Kasumi-1 (cell line): ENCODE measurements at places on chromosomes 7 and 10.

DNA sequence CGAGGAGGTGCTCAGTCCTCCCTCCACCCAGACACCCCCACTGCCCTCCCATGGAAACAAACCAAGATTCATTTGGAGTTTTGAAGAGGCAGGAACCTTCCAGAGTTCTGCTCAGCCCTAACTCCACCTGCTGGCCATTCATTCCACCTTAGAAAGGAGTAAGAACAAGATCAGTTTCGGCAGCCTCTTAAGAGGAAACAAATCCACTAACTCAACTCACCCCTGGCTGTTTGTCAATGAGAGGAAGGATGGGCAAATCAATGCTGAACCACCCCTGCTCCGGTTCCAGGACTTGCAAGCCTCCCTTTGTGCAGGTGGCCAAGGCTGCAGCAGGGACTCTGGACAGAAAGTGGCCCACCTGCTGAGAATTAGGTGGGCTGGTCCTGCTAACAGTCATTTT is 26.2 kb downstream of the CCDC3 start:
- no peak for DNase-seq

DNA sequence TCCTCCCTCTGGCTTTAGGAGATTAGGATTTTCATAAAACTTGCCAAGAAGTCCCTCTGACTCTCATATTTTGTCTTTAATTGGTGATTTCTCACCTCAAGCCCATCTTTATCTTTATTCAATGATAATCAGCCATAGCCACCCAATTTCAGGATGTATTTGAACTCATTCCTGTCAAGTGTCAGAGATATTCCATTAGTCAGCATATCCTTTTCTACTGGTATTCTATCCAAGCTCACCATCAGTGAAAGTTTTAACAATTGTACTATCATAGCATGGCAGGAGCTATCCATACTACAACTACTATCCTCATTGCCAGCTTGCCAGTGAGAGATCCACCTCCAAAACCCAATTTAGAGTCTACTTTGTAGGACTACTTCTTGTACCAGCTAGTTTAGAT is 114.6 kb downstream of the GNAI1 start:
- no peak for DNase-seq

GRCh38 chr7:1941464-1942242 is 271.6 kb downstream of the ELFN1 start:
- no peak for DNase-seq

- DNase-seq: peak; percentile 57
Observed at GRCh38 chr7:151276666-151277590, 28.4 kb upstream of the SMARCD3 start.

DNA sequence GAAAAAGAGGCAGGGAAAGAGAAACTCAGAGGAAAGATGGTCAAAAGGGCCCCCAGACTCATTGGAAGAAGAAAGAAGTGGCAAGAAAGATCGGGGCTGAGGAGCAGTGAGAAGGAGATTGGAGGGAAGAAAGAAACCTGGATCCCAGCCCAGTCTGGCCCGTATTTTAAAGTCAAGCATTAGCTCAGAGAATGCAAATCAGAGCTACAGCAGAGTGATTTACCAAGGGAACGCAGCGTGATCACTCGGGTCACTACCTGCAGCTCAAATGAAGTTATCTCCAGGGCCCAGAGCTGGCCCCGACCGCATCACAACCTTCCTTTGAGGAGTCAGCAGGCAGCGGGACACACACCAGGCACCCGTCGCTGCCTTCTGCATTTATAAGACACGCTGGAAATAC is 72.8 kb downstream of the CARD11 start:
- no peak for DNase-seq

- no peak for DNase-seq
Observed at GRCh38 chr10:76759681-76760080, 877.9 kb downstream of the KCNMA1 start.

DNA sequence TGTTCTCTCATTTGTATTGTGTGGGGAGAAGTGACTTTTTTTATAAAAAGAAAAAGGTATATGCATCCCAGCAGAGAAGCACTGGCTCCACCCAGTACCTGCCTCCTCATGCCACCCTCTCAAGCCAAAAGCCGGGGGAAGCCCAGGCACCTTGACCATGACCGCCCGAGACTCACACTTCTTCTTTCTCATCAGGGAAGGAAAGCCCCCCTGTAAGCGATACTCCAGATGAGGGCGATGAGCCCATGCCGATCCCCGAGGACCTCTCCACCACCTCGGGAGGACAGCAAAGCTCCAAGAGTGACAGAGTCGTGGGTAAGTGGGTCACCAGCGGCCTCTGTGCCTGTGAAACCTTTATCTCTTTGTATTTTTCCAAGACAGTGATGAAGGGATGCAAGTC is 22.9 kb downstream of the IKZF1 start:
- no peak for DNase-seq

DNA sequence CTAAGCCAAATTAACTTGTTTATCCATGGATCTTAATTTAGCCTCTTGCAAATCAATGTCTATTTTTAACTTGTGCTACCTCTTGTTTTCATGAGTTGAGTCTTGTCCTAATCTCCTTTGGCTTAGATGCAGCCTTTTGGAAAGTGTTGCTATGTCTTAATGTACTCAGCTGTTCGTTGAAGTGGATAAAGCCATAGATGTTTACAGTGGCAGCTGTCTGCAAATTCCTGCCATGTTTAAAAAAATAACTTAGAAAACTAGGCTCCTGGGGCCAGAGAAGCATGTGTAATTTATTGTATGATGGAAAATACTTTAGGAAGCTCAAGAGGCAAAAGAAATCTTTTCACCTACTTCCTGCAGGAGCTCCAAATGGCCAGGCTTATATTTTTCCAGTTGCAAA is 253.1 kb upstream of the RHOBTB1 start:
- no peak for DNase-seq

GRCh38 chr10:90856964-90857634 is 740 bp downstream of the HTR7 start:
- DNase-seq: no peak

DNA sequence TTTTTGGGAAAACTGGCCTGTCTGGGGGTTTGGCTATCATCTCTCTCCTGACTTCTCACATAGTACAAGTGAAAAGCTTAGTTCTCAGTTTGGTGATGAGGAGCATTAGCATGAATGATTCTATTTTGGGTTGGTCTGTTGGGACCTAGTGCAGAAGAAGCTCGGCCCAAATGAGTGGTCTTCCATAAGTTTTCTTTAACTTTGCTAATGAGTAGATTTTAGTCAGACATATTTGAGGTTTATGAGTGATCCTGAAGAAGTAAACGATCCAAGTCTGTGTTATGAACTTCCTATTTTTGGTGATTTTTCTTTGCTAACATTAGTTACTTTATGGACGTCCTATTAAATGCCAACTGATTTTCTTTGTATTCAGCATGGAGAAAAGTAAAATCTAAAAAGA is 51.7 kb upstream of the CALD1 start:
- no peak for DNase-seq

GRCh38 chr7:20298486-20298901 is 32.2 kb upstream of the ITGB8 start:
- no peak for DNase-seq

GRCh38 chr7:20602306-20602705 is 13.2 kb upstream of the ABCB5 start:
- DNase-seq: no peak

DNA sequence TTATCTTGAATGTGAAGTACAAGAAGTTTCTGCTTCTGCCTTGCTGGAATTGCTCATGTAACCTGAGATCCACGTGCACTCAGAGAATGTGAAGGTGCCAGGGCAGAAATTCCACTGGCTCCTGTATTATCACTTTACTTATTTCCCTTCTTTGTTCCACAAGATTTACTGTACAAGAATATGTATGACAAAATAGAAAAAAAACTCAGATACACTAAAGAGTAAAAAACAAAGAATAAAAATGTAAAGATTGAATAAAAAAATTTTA is 43.0 kb downstream of the PLCE1 start:
- DNase-seq: no peak

- no peak for DNase-seq
Observed at GRCh38 chr10:86969421-86970041, 1.2 kb downstream of the ADIRF start.

DNA sequence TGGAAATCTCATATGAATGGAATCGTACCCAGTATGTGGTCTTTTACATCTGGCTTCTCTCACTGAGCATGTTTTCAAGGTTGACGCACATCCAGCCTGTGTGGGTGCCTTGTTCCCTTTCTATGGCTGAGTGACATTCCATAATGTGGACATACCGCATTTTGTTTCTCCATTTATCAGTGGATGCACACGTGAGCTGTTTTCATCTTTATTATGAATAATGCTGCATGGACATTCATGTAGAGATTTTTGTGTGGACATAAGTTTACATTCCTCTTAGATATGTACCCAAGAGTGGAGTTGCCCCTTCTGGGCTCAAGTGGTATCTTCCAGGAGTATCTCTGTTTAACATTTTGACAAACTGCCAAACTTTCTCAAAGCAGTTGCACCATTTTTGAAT is 1.3 kb upstream of the SCART1 start:
- no peak for DNase-seq

DNA sequence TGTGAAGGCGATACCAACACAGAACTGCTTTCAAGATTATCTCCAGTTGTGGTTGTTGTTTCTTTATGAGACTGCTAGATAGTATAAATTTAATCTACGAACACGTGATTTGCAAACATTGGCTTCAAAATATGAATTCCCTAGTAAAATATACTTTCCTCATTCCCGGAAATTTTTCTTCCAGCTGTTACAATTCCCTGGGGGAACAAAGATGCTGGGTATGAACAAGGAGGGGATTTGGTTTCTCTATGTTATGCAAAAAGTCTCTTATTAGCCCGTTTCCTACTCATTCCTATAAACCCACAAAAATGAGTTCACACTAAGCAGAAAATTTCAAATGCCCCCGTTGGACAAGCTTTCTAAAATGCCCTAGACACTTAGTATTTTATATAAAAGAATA is 928.3 kb downstream of the CNTNAP2 start:
- DNase-seq: no peak

DNA sequence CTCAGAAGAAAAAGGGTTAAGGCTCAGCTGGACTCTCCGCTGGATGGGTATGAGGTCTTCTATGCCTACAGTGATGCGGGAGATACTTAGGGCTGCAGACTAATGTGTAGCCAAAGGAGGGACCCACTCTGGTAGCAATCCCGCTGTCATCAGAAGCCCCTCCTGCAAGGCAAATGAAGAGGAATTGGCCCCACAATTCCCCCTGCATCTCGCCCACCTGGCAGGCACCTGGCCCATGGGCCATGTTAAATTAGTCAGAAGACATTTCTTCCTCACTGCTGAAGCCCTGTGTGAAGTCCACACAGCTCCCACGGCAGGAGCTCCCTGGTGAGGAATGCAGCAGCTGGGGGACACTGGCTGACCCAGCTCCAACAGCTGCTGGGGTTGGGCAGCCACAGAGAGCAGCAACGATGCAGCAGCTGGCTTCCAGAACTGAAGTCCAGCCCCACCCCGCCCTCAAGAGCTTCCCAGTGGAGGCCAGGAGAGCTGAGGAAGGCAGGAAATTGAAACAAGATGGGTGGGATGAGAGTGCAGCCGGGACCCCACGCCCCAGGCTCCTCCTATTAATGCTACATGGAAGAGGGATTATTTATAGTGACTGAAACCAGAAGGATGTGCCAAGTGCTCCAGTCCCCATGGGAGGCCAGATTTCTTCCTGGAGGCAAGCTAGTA is 5.5 kb downstream of the VSTM4 start:
- no peak for DNase-seq

GRCh38 chr10:97020452-97021400 is 165.0 kb downstream of the SLIT1 start:
- DNase-seq: no peak

DNA sequence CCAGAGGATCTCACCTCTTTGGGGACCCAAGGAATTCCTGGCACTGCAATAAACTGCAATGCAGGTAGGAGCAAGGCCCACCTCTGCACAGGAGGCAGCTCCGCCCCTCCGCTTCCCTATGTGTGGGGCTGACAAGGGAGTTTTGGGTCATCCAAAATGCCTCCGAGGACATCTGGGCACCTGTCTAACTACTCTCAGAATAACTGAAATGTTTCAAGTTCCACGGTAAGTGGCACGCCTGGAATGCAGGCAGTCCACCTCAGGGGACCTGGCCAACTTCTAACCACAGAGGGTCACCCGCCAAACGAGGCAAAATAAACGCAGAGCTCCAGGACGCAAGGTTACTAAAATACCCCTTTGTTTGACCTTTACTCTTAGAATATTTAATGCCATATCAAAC is 102.5 kb downstream of the FGFR2 start:
- DNase-seq: no peak

DNA sequence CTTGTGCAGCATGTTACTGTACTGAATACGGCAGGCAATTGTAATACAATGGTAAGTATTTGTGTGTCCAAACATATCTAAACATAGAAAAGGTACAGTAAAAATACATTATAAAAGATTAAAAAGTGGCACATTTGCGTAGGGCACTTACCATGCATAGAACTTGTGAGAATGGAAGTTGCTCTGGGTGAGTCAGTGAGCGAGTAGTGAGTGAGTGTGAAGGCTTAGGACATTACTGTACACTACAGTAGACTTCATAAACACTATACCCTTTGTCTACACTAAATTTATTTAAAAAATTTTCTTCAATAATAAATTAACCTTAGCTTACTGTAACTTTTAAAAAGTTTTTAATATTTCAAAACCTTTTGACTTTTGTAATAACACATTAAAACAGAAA is 37.5 kb downstream of the BPGM start:
- no peak for DNase-seq

DNA sequence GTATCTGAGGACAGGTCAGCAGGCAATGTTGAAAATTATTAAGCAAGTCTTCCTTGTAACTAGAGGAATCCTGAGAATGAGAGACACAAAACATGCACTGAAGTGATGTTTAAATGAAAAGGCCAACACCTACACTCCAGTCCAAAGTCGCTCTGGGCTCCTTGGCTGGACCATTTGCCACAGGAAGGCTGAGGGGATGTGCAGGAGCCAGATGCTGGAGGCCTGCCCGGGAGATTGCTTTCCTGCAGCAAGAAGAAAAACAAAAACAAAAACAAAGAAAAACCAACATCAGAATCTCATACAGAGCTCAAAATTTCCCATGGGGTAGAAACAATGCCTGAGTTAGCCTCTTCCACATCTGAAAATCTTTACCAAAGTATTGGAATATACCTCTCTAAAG is 157.0 kb downstream of the DGKI start:
- no peak for DNase-seq

DNA sequence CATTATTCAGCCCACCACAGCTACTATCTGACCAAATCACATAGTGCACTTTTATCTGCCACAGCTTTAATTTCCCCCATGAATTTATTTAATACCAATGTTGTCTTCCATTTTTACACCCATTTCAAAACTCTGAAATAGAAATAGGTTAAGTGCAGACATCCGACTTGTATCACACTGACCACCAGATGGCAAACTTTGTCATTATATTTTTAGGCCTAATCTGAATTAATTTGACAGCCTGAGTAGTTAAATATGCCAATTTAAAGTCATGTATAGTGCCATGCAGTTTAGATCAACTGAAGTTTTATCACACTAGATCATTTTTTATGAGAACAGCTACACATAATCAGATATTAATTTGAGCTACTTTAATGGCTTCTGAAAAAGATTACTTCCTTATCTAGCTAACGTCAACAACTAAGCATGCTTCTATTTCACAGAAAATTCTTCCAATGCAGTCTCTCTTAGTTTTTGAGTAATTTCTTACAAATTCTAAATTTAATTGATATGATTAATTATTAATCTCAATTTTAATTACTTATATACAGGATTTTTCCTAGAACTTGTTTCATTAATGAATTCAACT is 566.4 kb downstream of the GFRA1 start:
- peak; percentile 50 for DNase-seq

- DNase-seq: no peak
Observed at GRCh38 chr7:132019703-132020102, 463.3 kb upstream of the PODXL start.
